Dermis blood vessel endothelial cell (primary cell): ENCODE measurements at places on chromosomes 11 and 22.
A peak's percentile ranks its signal among the peaks of the same experiment; 100 is the strongest.

- no peak for DNase-seq
These were observed 115.5 kb downstream of the MSANTD4 start for GRCh38 chr11:105906517-105906916.

- peak; percentile 76 for DNase-seq
These were observed 6.1 kb downstream of the MPEG1 start for GRCh38 chr11:59206635-59207034.

- no peak for DNase-seq
These were observed 66.1 kb downstream of the CWC15 start for GRCh38 chr11:94907226-94907625.

GRCh38 chr22:27801616-27802345, at the start of gene MN1:
MN1 (minus strand) TSS chr22:27801756; CDS start chr22:27800543, 1,213 bp downstream.
- peak; percentile 69 for DNase-seq
